Esophagus muscularis mucosa (tissue), 4 donors: ENCODE measurements at places on chromosomes 16 and 17. TPM values are rescaled to one million over a fixed set of nuclear protein-coding genes. Genes with fewer than 3 reads are reported as not detected.

ALOX12B gene
- total RNA-seq: not detected

HEXD gene
- total RNA-seq: 23.3 TPM

SLC12A3 gene
- not detected for total RNA-seq

RNF151 gene
- total RNA-seq: not detected

CFAP52 gene
- not detected for total RNA-seq

KIF2B gene
- total RNA-seq: not detected

SULT1A4 gene
- total RNA-seq: 5.8 TPM

G6PC1 gene
- not detected for total RNA-seq

DNA sequence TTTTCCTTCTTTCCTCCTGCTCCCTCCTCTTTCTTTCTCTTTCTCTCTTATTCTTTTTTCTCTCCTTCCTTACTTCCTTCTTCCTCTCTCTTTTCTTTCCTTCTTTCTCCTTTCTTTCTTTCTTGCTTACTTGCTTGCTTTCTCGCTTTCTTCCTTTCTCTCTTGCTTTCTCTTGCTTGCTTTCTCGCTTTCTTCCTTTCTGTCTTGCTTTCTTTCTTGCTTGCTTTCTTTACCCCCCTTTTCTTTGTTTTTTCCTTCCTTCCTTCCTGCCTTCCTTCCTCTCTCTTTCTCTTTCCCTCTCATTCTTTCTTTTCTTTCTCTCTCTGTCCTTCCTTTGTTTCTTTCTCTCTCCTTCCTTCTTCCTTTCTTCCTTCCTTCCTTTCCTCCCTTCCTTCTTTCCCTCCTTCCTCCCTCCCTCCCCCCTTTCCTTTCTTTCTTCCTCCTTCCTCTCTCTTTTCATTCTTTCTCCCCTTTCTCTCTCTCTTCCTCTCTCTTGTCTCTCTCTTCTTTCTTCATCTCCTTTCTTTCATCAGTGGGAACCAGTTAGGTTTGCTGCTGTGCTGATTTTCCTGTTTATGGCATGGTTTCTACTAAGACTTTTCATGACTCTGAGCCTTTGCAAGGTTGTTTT is 142.9 kb upstream of the CACNG3 start:
- DNase-seq: no peak

DNA sequence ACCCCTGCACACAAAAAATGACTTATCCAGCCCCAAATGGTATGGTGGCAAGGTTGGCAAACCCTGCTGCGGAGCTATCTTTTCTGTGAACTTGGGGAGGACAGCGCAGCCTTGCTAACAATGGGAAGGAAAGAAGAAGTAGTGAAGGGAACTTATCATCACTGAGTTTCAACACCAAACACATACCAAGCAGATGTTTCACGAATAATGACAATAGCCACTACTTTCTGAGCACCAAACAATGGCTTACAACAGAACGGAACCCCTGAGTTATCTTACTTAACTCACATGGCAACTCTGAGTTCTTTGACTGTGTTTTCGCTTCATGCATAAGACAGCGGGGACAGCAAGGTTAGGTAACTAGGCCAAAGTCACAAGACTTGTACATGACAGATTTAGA is 148.9 kb downstream of the XYLT1 start:
- no peak for DNase-seq

GRCh38 chr17:9202532-9202931 is 181.2 kb downstream of the NTN1 start:
- DNase-seq: no peak

- peak; percentile 47 for DNase-seq
Observed at GRCh38 chr16:35210681-35211433, 1751.4 kb downstream of the TP53TG3F start.

DNA sequence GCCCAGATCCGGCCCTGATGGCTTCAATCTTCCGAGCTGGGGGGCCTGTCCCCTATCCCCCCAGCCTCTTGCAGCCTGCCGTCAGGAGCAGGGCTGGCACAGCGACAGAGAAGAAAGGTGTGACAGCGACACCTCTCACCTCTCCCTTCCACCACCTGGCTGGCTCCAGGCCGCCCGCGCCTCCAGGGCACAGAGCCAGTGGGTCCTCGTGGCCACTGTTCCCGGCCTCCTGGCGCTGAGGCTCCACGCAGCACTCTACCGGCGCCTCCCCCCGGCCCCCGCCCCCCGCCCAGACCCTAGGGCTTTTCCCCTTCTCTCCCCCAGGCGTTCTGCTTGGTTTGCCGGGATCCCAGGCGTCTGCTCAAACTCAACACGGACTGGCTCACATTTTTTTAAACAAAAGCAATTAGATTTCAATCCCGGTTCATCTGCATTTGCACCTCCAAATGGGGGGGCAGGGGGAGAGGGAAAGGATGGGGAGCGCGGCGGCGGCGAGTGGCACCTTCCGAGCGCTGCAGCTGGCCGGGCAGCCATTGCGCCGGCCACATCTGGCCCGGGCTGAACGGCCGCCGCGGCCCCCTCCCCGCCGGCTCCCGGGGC is 12.8 kb upstream of the CBX8 start:
- DNase-seq: no peak

DNA sequence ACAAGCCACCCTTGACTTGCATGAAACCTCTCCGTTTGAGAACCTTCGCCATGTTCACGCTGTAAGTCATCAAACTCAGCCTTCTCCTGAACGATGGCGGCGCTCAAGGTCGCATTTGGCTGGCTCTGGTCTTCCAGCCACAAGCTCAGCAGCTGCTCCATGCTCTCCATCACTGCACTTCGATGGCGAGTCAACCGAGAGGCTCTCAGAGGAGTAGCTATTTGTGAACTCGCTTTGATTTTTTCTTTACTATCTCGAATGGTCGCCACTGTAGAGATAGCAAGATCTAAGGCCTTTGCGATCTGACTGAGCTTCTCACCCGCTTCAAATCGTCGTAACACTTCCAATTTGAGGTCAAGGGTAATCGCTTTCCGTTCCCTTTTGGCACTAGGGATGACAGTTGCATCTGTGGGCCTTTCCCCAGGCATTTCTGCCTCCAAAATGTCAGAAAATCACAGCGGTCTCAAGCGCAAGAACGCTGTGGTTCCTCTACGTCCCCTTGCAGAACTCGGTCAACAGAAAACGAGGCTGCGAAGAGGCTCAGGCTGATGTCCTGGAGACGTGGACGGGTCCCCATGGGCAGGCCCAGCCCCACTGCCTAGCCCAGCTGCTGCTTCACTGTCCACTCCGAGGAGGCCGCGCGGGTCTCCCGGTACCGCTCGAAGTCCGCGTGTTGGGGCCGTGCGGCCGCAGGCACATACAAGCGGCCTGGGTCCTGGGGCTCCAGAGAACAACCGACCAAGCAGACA is 23.1 kb downstream of the DEF8 start:
- no peak for DNase-seq

- DNase-seq: no peak
Observed at GRCh38 chr16:76885776-76886537, 305.0 kb upstream of the MON1B start.

- no peak for DNase-seq
Observed at GRCh38 chr16:69872888-69873287, 78.2 kb upstream of the CLEC18A start.

DNA sequence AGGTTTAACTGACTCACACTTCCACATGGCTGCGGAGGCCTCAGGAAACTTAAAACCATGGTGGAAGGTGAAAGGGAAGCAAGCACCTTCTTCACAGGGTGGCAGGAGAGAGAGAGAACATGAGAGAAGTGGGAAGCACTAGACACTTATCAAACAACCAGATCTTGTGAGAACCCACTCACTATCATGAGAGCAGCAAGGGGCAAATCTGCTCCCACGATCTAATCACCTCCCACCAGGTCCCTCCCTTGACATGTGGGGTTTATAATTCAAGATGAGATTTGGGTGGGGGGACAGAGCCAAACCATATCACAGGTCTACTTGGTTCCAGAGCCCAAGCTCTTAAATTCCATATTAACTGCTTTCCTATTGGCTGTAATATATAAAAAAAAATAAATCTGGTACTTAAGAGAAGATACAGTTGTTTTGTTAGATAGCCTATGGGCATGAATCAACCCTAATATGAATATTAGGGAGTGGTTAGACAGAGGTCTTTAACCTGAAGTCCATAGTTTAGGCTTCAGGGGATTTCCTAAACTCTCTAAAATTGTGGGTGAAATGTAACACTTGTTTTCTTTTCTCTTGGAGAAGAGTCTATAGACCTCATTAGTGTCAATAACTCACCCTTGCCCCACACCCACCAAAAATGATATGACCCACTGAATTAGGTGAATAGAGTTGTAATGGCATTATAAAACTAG is 56.7 kb downstream of the SKAP1 start:
- no peak for DNase-seq

DNA sequence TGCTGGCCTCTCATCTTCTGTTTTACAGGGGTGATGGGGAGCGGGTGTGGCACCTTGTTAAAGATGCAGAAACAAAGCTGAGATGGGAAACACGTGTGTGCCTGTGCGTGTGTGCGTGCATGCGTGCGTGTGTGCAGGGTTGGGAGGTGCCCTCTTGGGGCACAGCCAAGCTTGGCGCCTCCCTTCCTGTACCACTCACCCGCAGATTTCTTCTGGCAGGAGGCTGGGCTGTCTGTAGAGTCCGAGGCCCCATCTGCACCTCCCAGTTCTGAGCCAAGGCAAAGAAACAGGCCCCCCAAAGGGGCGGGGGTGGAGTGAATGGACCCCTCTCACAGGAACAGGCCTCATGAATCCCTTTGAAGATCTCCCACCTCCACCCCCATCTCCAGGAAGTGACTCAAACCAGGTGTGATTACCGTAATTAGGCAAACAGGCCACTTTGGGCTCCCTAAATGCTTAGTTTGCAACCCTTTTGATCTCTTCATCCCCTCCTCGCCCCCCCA is 20.9 kb downstream of the TNS4 start:
- no peak for DNase-seq

DNA sequence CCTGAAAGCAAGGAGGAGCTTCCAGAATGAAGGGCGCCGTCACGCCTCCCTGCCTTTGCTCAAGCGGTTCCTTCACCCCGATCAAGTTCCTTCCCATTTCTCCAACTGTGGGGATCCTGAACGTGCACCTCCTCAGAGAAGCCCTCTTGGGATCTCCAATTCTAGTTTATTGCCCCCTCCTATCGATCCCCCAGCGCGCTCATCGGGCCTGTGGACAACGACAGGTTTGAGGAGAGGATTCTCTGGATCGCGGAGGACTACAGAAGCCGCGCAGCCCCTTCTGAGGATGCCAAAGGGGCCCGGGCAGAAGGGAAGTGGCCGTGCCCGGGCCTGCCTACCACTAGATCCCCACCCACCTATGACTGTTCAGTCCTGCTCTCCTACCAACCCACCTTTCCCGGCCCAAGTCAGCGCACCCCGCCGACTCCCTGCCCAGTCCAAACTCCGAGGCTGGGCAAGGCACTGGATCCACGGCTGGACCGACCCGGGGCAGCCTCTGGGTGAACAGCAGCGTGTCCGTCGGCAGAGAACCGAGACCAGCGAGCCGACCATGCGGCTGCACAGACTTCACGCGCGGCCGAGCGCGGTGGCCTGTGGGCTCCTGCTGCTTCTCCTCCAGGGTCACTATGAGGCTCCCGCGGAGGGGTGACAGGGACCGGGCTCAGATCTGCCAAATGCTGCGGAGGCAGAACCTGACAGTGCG is 12.8 kb upstream of the CES3 start:
- DNase-seq: no peak

DNA sequence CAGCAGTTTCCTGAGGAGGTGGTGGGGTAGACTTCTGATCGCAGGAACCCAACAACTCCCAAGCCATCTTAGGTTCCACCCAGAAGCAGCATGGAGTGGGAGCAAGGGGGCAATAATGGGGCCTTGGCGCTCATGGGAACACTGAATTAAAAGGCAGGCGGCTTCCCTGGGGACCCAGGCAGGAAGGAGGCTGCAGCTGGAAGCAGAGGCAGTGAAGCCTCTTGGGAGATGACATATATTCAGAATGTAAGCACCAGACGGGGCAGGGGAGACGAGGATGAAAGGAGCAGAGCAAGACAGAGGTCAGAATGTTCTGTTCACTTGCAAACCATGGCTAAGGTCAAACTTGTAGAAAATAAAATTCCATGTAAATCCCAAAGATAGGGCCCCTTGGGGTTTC is 2.9 kb downstream of the HIGD1B start:
- no peak for DNase-seq

DNA sequence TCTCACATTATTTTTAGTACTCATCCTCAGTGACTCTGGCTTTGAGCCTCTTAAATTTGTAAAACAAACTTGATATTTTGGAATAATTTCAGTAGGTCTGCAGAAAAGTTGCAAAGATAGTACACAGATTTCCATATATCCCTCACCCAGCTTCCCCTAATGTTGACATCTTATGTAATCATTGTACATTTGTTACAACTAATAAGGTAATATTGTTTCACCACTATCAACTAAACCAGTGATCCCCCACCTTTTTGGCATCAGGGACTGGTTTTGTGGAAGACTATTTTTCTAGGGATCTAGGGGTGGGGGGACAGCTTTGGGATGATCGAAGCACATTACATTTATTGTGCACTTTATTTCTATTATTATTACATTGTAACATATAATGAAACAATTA is 391.2 kb downstream of the CA10 start:
- no peak for DNase-seq

- DNase-seq: no peak
Observed at GRCh38 chr17:68909066-68909465, 46.1 kb downstream of the ABCA8 start.

GRCh38 chr16:87897521-87898505 is 28.5 kb upstream of the SLC7A5 start:
- no peak for DNase-seq

- no peak for DNase-seq
Observed at GRCh38 chr16:25051406-25052150, 36.4 kb upstream of the ARHGAP17 start.

DNA sequence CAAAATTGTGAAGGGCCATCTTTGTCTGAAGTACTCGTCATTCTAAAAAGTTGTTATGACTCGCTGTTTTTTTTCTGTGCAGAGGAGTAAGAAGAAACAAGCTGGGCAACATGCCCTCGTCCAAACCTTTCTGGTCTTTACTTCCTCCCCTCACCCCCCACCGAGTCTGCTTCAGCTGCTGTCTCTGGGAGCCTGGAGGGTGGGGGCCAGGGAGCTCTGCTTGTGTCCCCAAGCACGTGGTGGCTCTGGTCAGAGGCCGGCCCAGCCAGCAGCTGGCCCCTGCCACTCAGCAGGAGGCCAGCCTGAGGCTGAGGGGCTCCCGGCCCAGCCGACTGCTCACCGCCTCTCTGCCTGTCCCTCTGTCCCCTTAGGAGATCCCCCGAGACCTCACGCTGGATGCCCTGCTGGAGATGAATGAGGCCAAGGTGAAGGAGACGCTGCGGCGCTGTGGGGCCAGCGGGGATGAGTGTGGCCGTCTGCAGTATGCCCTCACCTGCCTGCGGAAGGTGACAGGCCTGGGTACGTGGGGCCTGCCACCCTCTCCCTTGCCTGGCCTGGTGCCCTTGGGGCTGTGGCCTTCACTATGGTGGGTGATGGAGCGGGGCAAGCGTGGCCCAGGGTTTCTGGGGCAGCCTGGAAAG is 53.7 kb upstream of the LGALS9 start:
- DNase-seq: no peak
